KG1 (cell line): ENCODE measurements at places on chromosomes 4 and X.

DNA sequence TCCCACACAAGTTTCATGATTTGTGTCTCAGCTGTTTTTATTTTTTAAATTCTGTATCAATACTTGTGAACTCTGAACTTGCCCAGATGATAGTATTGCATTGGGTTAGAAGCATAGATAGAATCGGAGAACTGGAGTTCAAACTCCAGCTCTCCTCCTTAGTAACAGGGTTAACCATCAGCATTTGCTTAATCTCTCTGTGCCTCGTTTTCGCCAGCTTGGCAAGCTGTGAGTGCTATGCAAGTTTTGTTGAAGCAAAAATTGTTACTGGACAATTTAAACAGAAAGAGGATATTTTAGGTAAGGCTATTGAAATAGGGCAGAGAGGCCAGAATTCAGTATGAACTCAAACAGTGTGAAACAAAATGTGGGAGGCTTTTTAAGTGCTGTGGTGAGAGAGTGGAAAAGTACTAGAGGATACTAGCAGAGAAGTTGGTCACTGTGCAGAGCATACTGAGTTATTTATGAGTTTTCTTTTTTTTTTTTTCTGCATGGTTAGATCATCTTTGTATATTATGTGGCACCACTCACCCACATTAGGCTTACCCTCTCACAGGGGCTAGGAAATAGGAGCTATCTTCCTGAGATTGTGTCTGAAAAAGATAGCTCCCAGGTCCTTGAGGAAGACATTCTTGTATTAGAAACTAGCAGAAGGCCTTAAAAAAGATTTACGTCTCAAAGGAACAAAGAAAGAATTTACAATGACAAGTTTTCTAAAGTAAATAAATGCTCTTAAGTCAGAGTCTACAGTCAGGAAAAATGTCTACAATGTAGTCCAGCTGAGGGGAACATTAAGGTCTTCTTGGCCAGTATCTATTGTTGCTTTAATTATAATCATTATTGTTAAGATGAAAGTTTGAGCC, 1126.6 kb downstream of the FAT4 start:
- no peak for DNase-seq

DNA sequence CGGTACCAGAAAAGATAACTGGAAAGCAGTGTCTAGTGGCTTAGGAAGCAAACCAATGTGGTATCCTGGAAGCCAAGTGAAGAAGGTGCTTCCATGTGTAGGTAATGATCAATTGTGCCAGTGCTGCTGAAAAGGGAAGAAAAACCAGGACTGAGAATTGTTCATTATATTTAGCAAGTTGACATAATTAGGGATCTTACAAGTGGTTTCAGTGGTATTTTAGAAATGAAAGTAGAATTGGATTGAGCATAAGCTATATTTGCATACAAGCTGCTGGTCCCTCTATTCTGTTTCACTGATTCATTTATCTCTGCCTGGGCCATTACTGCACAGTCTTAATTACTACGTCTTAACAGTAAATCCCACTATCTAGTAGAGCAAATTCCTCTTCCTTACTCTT, 32.3 kb downstream of the PRDM8 start:
- no peak for DNase-seq

DNA sequence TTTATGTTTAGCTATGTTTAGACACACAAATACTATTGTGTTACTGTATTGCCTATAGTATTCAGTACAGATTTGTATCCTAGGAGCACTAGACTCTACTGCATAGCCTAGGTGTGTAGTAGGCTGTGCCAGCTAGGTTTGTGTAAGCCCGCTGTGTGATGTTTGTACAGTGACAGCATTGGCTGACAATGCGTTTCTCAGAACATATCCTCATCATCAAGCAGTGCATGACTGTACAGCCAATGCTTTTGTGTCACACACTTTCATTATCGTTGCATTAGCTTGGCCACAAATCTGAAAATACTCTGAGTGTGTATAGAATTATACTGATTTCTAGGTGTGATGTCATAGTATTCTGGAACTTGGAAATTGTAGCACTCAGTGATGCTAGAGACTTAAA, 63.4 kb downstream of the CLDN34 start:
- no peak for DNase-seq

DNA sequence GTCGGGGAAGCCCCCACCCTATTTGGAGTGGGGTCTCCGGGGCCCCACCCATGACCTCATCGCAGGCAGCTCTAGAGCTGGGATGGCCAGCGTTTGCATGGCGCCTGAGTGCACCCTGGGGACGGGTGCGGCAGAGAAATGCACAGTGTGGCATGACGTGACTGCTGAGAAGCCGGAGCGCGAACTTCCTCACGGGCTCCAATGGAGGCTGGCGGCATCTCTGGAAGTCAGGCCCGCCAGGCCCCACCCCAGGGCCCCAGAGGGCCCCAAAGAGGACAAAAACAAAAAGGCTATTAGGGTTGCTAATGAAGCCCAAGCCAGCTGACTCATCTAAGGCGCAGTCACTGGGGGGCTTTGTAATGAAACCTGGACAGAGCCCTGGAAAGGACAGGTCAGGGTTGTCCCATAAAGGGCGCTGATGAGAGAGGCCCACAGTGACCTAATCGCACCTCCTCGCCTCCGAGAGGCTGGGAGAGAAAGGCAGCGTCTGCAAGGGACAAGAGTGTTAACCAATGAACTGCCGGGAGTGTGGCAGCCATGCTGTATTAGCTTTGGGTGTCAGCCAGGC, 86.0 kb upstream of the C1QTNF7 start:
- DNase-seq: no peak

DNA sequence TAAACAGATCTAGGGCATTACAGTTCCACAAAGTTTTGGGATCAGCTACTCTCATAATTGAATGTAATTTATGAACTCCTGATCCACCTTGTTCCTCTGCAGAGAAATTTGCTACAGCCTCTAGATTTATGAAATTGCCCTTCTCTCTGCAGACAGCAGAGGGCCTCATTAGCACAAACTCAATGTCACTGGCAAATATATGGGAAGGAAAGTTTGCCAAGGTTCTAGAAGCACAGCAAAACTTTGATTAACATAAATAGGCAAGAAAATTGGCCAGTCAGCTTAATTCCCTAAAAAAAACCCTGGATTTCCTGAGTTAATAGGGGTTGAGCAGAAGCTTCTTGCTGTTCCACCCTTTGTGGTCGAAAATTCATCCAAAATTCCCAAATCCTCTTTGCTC, 31.5 kb downstream of the PRPS1 start:
- DNase-seq: no peak

DNA sequence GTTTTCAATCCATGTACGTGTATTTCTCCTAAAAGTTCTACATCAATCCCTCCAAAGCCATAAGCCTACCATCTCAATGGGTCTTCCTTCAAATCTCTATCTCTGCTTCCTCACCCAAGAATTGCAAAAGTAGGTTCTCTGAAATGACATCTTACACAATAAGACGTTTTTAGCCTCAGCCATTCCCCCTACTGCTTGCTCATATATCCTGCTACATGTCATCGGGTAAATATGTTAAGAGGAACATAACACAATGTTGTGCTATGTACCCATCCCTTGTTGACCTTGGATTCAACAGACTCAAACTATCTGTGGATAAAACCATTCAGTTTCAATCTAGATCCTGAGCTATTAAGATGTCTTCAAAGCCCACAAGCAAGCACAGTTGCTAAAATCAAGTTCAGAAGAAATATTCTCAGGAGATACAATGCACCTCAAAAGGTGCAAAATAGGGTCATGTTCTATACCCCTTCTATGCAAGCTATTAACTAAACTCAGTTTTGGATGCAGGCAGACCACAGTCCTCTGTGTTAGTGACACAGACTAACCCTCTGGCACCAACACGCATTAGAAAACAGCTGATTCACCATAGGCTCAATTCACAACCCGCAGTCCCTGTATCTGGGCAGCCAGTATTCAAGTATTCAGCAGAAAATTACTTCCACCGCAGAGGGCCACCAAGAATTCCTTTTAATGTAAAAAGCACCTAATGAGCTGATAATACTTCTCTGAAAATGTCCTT, 56.8 kb downstream of the CD99L2 start:
- DNase-seq: no peak

GRCh38 chrX:56505866-56506265, 57.6 kb upstream of the UBQLN2 start:
- DNase-seq: no peak

GRCh38 chrX:48934581-48935300, 15.9 kb upstream of the PIM2 start:
- no peak for DNase-seq

- DNase-seq: peak; percentile 17
Measured at GRCh38 chr4:89303814-89304388, 3.7 kb downstream of the GPRIN3 start.

GRCh38 chrX:112851161-112851779, 10.6 kb upstream of the AMOT start:
- DNase-seq: no peak

GRCh38 chr4:115113506-115114106, at the start of gene NDST4:
Gene NDST4, minus strand, starts transcription at chr4:115113620. Its CDS starts 36,584 bp downstream, at chr4:115077036.
- no peak for DNase-seq

- DNase-seq: no peak
Measured at GRCh38 chr4:39066371-39066770, 4.3 kb downstream of the KLHL5 start.

DNA sequence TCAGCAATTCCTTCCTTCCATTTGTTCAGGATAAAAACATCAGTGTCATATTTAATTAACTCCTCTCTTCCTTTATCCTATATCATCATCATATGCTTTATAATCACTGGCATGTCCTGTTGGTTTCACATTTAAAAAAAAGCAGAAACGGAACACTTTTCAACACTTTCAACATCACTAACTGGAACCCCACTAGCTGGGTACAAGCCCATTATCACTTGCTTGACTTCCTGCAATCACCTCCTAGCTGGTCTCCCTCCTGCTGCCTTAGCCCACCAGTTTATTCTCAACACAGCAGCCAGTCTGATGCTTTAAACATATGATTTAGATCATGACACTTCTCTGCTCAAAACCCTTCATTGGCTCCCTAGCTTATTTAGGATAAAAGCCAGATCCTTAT, 116.4 kb upstream of the LSM6 start:
- no peak for DNase-seq

GRCh38 chr4:130808492-130808891, 1712.5 kb downstream of the C4orf33 start:
- DNase-seq: no peak

DNA sequence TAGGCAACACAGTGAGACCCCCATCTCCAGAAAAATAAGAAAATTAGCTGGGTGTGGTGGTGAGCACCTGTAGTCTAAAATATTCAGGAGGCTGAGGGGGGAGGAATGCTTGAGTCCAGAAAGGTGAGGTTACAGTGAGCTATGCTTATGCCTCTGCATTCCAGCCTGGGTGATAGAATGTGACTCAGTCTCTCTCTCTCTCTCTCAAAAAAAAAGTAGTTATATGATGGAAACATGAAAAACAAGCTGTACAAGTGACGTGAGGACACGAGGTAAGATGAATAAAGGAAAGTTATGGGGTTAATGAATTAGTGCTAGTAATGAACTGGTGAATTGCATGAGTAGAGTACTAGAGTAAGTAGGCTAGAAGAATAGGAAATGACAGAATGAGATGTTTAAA, 21.8 kb upstream of the CAMK2D start:
- no peak for DNase-seq

DNA sequence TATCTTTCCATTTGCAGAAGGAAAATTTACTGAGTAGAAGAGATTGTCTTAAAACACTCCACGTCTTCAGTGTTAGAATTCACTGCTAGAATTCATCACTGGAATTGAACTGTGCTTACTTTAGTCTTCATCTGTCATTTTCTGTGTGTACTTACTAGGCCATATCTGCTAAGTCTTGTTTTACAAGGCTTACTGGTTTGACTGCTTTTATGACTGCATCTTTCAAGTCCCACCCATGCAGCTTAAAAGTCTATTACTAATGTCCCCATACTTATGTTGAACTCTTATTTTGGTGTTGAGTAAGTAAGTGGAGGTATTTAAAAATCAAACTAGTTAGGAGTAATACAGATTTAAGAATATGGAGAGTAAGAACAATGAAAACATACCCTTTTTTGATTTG, 14.6 kb downstream of the CLCN3 start:
- DNase-seq: no peak

DNA sequence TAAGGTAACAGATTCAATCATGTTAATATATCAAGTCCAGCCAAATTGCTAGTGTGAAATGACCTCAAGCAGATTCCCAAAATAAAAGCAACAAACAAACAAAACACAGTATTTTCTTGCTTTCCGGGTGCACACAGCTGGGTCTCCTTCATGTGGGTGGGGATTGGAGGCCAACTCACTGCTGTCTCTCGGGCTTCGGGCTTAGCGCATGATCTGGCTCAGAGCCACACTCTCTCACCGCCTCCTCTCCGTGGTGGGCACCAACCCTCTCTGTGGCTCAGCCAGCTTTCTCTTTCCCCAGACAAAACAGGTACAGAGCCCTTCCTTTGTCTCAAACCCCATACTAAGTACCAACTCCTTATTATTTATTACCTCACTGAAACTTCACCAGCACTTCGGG, 2.9 kb upstream of the REELD1 start:
- no peak for DNase-seq

DNA sequence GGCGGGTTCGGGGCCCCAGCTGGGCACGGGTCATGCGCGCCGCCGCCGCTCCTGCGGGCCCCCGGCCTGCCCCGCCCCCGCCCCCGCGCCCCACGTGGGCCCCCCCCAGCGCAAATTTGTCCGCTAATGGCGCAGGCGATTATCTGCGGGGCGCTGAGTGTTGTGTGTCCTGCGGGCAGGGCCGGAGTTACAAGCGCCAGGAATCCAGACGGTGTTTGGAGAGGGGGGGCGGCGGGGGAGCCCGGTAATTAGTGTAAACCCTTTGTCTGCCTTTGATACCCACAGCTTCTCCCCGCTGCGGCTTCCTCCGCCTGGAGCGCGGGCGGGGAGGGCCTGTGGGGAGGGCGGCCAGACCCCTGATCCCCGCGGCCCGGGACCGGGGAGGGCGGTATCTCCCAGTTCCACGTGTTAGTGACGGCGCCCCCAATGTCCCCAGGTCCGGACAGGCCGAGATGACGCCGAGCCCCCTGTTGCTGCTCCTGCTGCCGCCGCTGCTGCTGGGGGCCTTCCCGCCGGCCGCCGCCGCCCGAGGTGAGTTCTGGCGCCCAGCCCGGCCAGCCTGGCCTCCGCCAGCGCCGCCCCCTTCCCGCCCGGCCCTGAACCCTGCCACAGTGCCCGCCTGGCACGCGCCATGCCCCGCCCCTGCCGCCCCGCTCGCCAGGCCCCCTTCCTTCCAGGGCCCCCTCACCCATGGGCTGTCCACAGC, 761 bp downstream of the FGFRL1 start:
- DNase-seq: no peak

DNA sequence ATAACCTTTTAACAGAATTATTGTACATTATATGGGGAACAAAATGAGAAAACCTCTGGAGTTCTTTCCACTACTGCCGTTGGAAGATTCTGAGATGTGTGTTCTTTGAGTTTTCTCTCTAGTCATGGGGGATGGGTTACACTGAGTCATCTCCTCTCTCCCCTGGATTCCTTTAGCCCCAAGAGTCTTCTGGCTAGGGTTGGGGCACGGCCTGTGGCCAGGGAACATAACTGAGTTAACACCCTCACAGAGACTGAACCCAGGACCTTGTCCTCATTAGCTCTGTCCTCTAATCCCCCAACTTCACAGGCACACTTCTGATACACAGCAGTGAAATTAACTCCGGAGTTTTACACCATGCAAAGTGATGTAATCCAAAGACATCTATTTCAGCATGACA, 142.3 kb upstream of the F9 start:
- DNase-seq: no peak
